ENCODE measurements at places on chromosomes 2 and 18. TPM values are rescaled to one million over a fixed set of nuclear protein-coding genes. Genes with fewer than 3 reads are reported as not detected.
A peak's percentile ranks its signal among the peaks of the same experiment; 100 is the strongest.

DNA sequence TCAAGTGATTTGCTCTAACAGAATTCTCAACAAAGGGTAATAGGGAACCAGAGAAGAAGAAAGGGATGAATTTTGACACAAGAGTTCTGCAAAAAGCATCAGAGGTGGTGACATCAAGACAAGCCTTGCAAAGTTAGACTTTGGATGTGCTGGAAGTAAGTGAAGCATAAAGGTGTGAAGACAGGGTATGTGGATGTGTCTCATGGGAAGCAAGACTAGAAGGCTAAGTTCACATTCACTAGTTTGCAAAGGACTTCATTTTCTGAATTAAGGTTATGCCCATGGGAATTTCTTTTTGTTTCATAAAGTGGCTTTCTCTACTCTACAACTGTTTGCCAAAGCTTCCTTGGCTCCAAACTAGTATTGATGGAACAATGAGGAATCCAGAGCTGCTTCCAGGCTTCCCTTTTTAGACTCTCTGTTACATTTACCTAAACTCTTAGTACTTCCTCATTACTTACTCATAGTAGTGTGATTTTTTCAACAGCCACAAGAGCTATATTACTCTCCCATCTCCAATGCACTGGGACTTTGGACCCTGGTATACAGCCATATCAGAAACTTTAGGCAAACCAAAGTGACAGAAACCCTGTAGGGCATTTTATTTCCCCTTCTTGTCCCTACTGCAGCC, 21.1 kb upstream of the IHH start:
- no peaks in the 10 kb centered on the region for H3K36me3 ChIP-seq
- no peak overlapping the region for H3K27ac ChIP-seq
- no peak overlapping the region for H3K4me3 ChIP-seq
- H3K27me3 ChIP-seq, result no peaks in the 10 kb centered on the region
- no peak for DNase-seq

SERPINB2 gene
- not detected for total RNA-seq

- no peaks in the 10 kb centered on the region for H3K4me1 ChIP-seq
- no peak overlapping the region for H3K4me3 ChIP-seq
- H3K36me3 ChIP-seq, result no peaks in the 10 kb centered on the region
- H3K27me3 ChIP-seq, result no peaks in the 10 kb centered on the region
- H3K27ac ChIP-seq, result no peak overlapping the region
Measured at GRCh38 chr2:165240916-165241315, 1.7 kb downstream of the SCN2A start.

GRCh38 chr18:59358414-59358711, 702 bp downstream of the LMAN1 start:
- no peaks in the 10 kb centered on the region for H3K27me3 ChIP-seq
- no peak for DNase-seq
- H3K4me3 ChIP-seq, result peak overlapping the region; percentile 80
- H3K27ac ChIP-seq, result peak overlapping the region; percentile 93
- H3K4me1 ChIP-seq, result no peaks in the 10 kb centered on the region

DNA sequence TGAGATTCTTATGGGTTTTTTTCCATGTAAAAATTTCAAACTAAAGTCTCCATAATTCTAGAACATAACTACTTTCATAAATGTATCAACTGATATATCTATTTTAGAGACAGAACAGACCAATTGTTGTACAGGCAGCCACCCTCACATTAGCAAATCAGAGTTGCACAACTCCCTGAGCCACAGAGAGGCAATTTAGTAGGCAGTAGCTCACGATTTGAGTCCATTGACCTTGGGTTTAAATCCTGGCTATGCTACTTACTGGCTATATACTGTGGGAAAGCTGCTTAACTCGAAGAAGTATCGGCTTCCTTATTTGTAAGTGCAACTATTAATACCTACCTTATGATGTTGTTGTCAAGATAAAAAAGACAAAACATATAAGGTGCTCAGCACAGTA, 16.2 kb downstream of the MTIF2 start:
- no peak overlapping the region for H3K4me3 ChIP-seq
- no peak overlapping the region for H3K27ac ChIP-seq
- no peaks in the 10 kb centered on the region for H3K27me3 ChIP-seq
- H3K36me3 ChIP-seq, result peaks cover 4% of the 10 kb centered on the region
- DNase-seq, result no peak

- no peaks in the 10 kb centered on the region for H3K4me1 ChIP-seq
- H3K27me3 ChIP-seq, result no peaks in the 10 kb centered on the region
- H3K36me3 ChIP-seq, result no peaks in the 10 kb centered on the region
- DNase-seq, result no peak
- no peak overlapping the region for H3K4me3 ChIP-seq
Measured at GRCh38 chr18:45517181-45517741, 98.0 kb upstream of the SLC14A2 start.

PLEKHM3 gene
- total RNA-seq, result 24.3 TPM

DNA sequence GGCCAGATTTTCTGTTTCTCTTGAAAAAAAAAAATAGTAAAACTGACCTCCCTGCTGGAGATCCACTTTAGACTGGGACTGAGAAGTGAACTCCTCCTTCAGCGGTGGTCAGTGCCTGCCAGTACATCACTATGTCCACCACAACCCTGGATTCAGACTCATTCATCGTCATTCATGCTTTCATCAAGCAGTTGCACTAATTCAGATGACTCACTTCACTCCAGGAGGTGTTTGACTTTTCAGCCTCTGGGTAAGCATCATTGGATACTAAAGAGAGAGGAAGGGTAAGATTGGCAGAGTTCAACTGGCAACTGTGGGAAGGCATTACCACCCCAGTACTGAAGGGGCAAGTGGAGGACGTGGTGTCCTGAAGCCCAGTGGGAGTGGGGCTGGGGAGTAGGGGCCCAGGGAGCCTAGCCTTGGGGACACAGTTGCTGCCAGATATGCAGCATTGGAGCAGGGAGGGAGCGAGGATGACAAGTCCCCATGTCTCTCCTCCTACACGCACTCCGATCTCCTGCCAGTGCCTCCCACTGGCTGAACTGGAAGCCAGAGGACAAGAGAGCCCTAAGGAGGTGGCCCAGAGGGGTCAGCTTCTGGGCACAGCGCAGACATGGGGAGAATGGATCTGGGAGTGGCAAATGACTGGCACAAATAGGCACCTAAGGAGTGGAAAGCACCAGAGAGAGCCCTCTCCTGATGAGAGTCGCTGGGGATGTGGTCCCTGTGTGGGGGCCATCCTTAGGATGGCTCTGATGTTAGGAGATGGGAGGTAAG, 111.1 kb downstream of the TGFA start:
- H3K36me3 ChIP-seq, result no peaks in the 10 kb centered on the region
- no peak overlapping the region for H3K27ac ChIP-seq
- H3K4me3 ChIP-seq, result no peak overlapping the region
- H3K27me3 ChIP-seq, result no peaks in the 10 kb centered on the region
- DNase-seq, result no peak
- no peaks in the 10 kb centered on the region for H3K4me1 ChIP-seq

DNA sequence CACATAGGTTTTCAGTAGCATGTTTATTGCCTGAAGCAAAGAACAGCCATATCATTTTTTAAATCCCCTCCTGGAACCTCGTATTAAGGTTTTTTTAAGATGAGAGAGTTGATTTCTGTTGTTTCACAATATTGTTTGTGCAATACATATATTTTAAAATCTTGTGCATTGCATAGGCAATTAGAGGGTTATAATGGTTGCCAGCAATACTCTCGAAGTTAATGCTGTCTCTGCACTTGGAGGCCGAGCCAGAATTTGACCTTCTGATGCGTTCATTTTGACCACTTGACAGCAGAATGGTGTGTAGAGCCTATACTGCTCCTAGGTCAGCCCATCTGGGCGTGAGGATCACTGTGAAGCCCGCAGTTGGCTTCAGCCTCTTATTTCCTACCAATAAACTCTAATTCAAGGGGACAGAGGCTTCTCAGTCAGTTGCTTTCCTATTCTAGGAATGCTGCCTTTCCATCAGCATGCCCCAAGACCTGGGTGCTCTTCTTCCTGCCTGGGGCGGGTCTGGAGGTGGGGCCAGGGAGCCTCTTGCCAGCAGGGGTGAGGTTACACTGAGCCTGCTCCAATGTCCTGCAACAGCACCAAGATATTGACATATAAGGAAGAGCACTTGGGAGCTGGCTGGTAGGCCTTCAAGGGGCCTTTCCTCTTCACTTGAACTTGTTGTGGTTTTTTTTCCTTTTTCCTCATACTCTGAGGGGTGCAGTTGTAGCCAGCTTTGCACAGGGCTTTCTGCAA, 91.4 kb upstream of the BCL2L11 start:
- H3K27me3 ChIP-seq, result no peaks in the 10 kb centered on the region
- H3K27ac ChIP-seq, result no peak overlapping the region
- DNase-seq, result no peak
- no peaks in the 10 kb centered on the region for H3K4me1 ChIP-seq
- no peak overlapping the region for H3K4me3 ChIP-seq
- no peaks in the 10 kb centered on the region for H3K36me3 ChIP-seq

PRKRA gene
- total RNA-seq, result 61.3 TPM

DNA sequence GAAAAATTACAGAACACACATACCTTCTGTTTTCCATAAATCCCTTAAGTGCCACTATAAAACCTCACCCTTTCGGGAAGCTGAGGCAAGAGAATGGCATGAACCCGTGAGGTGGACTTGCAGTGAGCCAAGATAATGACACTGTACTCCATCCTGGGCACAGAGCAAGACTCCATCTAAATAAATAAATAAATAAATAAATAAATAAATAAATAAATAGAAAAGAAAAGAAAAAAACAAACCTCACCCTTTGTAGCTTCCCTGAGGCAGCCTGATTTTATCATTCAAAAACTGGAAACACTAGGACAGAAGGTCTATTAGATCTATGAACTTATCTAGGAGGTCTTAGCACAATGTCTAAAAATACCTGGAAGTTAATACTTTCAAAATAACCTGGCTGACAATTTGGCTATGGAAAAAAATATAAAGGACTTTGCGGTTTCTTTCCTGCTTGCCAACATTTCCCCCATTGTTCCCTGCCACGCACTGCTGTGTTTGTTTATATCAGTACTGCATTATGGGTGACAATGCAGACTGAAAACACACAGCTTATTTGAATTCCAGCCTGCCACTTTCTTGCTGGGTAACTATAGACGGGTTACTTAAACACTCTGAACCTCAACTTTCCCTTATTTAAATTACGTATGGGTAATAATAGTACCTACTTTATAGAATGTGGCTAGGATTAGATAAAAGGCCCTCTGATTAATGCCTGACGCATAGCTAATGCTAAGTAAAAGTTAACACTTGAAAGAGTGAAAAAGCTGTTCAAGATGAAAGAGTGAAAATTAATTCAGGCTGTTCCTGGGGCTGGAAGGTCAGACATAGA, 313.0 kb downstream of the RDH14 start:
- H3K4me3 ChIP-seq, result no peak overlapping the region
- no peaks in the 10 kb centered on the region for H3K27me3 ChIP-seq
- no peaks in the 10 kb centered on the region for H3K36me3 ChIP-seq
- no peaks in the 10 kb centered on the region for H3K4me1 ChIP-seq

GRCh38 chr2:186780701-186781316, 68.2 kb downstream of the ZSWIM2 start:
- no peaks in the 10 kb centered on the region for H3K27me3 ChIP-seq
- no peak for DNase-seq
- H3K27ac ChIP-seq, result no peak overlapping the region
- no peaks in the 10 kb centered on the region for H3K4me1 ChIP-seq

- H3K36me3 ChIP-seq, result no peaks in the 10 kb centered on the region
- no peaks in the 10 kb centered on the region for H3K27me3 ChIP-seq
- H3K4me1 ChIP-seq, result no peaks in the 10 kb centered on the region
- no peak for DNase-seq
Measured at GRCh38 chr2:153221506-153221905, 257.1 kb downstream of the RPRM start.

AMER3 gene
- not detected for total RNA-seq

DSC1 gene
- not detected for total RNA-seq

DNA sequence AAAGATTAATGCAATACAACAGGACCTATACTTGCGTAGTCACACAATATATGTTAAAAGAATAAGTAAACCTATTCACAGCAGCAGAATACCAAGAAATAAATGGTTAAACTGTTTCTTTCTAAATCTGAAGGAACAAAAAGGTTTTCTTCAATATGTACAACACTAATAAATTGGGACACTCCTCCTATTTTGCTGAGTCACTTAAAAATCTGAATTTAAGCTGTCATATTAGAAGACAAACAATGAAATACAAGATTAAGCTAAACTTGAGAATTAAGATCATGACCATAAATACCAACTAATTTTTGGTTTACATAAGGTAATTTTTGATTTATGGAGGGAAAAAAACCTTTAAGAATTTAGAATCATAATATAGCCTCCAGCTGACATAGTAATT, 92.8 kb downstream of the ARHGEF33 start:
- no peaks in the 10 kb centered on the region for H3K27me3 ChIP-seq
- H3K4me1 ChIP-seq, result no peaks in the 10 kb centered on the region
- no peak overlapping the region for H3K27ac ChIP-seq

SERPINB10 gene
- not detected for total RNA-seq

- DNase-seq, result no peak
- no peak overlapping the region for H3K27ac ChIP-seq
- no peaks in the 10 kb centered on the region for H3K4me1 ChIP-seq
- H3K4me3 ChIP-seq, result no peak overlapping the region
Measured at GRCh38 chr2:65754219-65754618, 321.8 kb upstream of the SPRED2 start.

IAH1 gene
- 84.7 TPM for total RNA-seq

GRCh38 chr2:169082995-169083394, 13.6 kb downstream of the DHRS9 start:
- DNase-seq, result no peak
- no peaks in the 10 kb centered on the region for H3K27me3 ChIP-seq
- H3K4me1 ChIP-seq, result no peaks in the 10 kb centered on the region
- no peaks in the 10 kb centered on the region for H3K36me3 ChIP-seq
- no peak overlapping the region for H3K4me3 ChIP-seq

CAB39 gene
- total RNA-seq, result 85.9 TPM

DNA sequence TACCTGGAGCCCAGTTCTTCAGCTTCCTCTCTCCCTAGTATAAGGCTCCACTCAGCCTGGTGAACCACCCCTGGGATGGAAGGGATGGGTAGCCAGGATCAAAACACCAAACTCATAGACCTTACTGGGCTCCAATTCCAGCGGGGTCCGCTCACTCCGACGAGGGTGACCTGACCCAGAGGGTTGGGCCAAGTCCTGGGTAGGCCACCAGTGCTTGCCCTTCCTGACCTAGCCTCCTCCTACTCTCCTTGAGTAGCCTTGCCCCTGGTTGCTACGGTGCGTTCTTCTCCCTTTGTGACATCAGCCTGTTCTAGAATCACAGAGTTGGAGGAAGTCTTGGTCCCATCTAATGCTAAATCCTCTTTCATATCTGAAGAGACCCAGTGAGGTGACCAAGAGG, 537 bp upstream of the STAT4 start:
- no peaks in the 10 kb centered on the region for H3K27me3 ChIP-seq
- H3K4me3 ChIP-seq, result peak overlapping the region; percentile 77
- no peaks in the 10 kb centered on the region for H3K36me3 ChIP-seq

CYS1 gene
- 1.6 TPM for total RNA-seq

ACVR1C gene
- 41.4 TPM for total RNA-seq

OSGEPL1 gene
- total RNA-seq, result 5.3 TPM

GRCh38 chr2:113755835-113756354, 547 bp downstream of the SLC35F5 start:
- H3K27me3 ChIP-seq, result no peaks in the 10 kb centered on the region
- peak overlapping the region; percentile 95 for H3K27ac ChIP-seq
